Activated CD4-positive, alpha-beta T cell treated with anti-CD3 and anti-CD28 coated beads, Interleukin-2, amount 10 ng/mL, durations not matched to agents 7 days and 5 days (primary cell): ENCODE measurements at places on chromosomes 2 and 18. TPM values are rescaled to one million over a fixed set of nuclear protein-coding genes. Genes with fewer than 3 reads are reported as not detected.

SLC4A3 gene
- not detected for total RNA-seq

MAP3K20 gene
- total RNA-seq: 15.1 TPM

SMARCAL1 gene
- 27.5 TPM for total RNA-seq

ARID5A gene
- 47.2 TPM for total RNA-seq

DLGAP1 gene
- not detected for total RNA-seq

TRIM54 gene
- not detected for total RNA-seq

SKOR2 gene
- total RNA-seq: not detected

DAPL1 gene
- total RNA-seq: not detected

TEX51 gene
- total RNA-seq: not detected

NPHP1 gene
- 0.17 TPM for total RNA-seq

ZBTB14 gene
- total RNA-seq: 26.6 TPM

PRSS56 gene
- total RNA-seq: not detected

PAX3 gene
- not detected for total RNA-seq

FAM237A gene
- not detected for total RNA-seq

SCN9A gene
- 0.48 TPM for total RNA-seq

HOXD4 gene
- total RNA-seq: not detected

POMC gene
- total RNA-seq: 5.0 TPM

LIMS4 gene
- not detected for total RNA-seq

EVX2 gene
- not detected for total RNA-seq

SLC30A3 gene
- 0.23 TPM for total RNA-seq
